ENCODE measurements at places on chromosomes 16 and 17.

GRCh38 chr17:46085522-46085921 is 86.5 kb downstream of the STH start:
- DNase-seq, result no peak

DNA sequence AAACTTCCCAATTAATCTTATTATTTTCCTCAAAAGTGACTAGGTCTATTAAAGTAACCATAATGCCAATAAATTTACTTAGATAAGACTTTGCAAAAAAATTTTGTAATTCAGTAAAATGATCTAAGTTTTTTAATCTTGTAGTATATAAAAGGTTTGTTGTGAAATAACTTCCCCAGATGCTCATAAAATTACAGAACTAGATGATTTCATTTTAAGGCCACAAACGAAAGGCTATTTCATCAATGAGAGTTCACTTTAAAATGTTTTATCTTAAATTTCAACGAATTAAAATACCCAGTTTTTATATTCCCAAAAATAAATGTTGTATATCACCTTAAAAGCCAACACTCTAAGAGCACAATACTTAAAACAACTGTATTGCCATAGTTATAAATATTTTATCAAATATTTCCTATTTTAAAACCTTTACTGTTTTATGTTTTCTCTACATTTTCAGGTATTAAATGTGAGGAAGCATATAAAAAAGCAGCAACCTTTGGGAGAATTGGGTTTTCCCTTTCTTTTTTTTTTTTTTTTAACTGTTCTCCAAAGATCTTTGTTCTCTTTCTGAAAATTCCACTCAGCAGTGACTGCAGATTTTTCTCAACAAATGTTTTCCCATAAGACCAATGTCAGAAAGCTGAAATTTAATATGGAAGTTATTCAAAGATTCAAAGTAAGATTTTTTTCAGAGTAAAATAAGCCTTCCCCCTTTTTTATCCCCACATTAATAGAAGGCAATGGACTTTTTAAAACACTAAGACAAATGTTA is 169.9 kb downstream of the CYB561 start:
- no peak for DNase-seq

DNA sequence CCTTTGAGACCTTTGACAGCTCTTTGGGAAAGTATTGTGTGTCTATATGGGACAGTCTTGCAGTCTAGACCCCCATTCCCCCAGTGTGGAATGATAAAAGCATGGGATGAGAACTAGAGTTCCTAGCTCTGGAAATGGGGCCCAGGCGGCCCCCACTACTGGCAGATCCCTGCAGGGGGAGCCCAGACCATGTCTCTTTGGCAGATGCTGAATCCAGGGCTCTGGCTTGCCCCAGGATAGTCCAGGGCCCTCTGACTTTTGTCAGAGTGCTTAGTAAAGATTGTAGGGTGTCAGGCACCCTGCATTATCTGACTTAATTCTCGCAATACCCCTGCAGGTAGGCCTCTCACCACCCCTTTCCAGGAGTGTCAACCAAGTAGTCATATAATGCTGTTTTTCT is 8.3 kb downstream of the ALKBH5 start:
- no peak for DNase-seq

DNA sequence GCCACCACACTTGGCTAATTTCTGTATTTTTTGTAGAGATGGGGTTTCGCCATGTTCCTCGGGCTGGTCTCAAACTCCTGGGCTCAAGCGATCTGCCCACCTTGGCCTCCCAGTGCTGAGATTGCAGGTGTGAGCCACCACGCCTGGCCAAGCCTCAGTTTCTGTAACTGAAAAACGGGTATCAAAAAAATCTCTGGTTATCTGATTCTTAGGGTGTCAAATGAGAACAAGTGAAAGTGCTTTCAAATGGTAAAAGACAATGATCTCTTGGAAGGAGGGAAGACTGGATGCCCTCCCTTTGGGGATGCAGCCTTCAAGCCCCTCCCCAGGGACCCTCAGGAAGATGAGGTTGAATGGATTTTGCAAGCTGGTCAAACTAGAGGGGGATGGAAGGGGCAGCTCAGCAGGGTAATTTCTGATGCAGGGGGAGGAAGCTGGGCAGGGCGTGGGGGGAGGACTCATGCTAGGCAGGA is 22.3 kb downstream of the ARHGAP23 start:
- DNase-seq, result no peak

DNA sequence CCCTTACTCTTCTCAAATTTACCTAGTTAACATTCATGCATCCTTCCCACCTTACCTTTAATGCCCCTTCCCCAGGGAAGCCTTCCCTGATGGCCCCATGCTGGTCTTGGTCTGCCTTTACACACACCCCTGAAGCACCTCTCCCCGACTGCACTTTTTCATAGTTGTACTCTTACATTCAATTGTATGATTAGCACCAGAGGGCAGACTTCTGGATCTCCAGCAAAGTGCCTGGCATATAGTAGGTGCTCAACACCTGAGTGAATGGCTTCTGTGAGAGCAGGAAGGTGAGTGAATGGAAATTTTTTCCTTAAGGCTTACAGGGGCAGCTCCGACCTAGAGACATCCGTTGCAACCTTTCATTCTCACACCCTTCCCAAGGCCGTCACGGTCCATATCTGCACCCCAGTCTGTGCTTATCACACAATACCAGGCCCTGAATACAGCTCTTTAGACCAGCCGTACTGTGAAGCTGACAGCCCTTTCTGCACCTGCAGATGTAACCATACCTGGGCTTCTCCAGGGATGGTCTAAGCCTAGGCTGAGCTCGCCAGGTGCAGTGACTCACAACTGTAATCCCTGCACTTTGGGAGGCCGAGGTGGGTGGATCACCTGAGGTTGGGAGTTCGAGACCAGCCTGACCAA is 4.4 kb downstream of the PGAP3 start:
- no peak for DNase-seq

DNA sequence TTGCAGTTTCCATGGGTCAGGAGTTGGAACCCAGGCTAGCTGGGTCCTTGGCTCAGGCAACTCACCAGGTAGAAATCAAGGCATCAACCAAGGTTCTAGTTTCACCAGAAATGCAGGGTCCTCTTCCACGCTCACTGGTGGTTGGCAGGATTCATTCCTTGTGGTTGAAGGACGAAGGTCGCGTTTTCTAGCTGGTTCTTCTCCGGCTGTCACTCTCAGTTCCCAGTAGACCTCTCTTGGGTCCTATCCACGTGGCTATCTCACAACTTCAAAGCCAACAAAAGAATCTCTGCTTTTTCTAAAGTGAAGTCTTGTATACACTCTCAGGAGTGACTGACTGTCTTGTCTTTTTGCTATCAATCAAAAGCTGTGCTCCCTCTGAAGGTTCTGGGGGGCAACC is 146.3 kb upstream of the NOL11 start:
- DNase-seq, result no peak
